ENCODE measurements at places on chromosomes 12 and 14. TPM values are rescaled to one million over a fixed set of nuclear protein-coding genes. Genes with fewer than 3 reads are reported as not detected.
A peak's percentile ranks its signal among the peaks of the same experiment; 100 is the strongest.

DNA sequence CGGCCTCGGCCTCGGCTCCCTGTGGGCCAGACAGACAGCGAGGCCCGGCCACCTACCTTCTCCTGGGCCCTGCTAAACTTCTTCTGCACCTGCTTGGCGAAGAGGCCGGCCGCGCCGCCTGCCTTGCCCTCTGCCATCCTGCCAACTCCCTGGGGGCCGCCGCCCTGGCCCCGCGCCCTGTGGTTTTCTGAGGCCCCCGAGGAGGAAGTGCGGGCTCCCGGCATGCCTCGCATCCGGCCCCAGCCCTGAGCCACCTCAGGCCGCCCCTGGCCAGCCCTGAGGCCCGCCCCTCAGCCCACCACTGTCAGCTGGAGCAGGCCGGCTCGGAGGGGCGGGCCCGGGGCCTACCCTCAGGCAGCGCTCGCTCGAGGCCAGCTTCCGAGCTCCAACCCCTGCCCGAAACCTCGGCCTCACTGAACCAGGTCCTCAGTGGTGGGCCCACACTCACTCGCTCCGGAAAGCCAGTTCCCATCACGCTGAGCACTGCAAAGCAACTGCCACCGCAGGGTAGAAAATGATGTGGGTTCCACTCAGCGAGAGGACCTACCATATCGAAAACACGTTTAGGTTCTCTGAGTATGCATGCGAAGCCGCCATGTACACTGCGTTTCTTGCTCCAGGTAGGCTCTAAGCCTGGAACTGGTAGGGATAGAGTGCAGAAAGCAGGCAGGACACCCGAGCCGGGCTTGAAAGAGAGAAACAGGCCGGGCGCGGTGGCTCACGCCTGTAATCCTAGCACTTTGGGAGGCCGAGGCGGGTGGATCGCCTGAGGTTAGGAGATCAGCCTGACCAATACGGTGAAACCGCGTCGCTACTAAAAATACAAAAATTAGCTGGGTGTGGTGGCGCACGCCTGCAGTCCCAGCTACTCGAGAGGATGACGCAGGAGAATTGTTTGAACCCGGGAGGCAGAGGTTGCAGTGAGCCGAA, at the start of gene BIN2:
Gene BIN2, minus strand, starts transcription at position 209 of the 930 bp plus-strand sequence. Its CDS starts 72 bp downstream, at position 137.
- no peaks in the 10 kb centered on the region for H3K27me3 ChIP-seq
- H3K36me3 ChIP-seq, result no peaks in the 10 kb centered on the region
- no peak within 1 kb of the TSS for H3K4me3 ChIP-seq
- no peak within 1 kb of the TSS for H3K27ac ChIP-seq

DNA sequence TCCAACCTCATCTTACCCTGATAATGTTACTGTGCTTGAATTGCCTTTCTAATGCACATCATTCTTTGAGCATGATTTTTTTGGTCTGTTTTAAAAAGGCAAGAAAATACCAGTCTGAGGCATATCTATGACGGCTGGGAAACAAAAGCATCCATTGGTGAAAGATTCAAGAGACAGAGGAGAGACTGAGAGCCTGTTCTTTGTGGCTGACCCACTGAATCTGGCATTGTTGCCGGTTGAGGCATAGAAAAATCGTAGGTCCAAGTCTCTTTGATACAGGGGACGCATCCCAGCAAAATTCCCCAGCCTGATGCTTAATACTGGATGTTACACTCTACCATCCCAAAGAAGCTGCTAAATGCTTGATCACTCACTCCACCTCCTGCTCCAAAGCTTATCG, 2.9 kb upstream of the KLHL42 start:
- H3K4me3 ChIP-seq, result no peak overlapping the region
- H3K27me3 ChIP-seq, result no peaks in the 10 kb centered on the region
- no peak for DNase-seq
- peaks cover 49% of the 10 kb centered on the region for H3K4me1 ChIP-seq

- H3K27ac ChIP-seq, result peak overlapping the region; percentile 67
- no peaks in the 10 kb centered on the region for H3K27me3 ChIP-seq
- H3K36me3 ChIP-seq, result peaks cover 11% of the 10 kb centered on the region
- DNase-seq, result peak; percentile 95
Observed at GRCh38 chr12:104371043-104371870, 67.7 kb downstream of the EID3 start.

The MYF6 gene
- total RNA-seq, result not detected

The TAS2R43 gene
- 1.1 TPM for total RNA-seq

The FITM1 gene
- 0.72 TPM for total RNA-seq
